ENCODE measurements at places on chromosomes 3 and 15.

DNA sequence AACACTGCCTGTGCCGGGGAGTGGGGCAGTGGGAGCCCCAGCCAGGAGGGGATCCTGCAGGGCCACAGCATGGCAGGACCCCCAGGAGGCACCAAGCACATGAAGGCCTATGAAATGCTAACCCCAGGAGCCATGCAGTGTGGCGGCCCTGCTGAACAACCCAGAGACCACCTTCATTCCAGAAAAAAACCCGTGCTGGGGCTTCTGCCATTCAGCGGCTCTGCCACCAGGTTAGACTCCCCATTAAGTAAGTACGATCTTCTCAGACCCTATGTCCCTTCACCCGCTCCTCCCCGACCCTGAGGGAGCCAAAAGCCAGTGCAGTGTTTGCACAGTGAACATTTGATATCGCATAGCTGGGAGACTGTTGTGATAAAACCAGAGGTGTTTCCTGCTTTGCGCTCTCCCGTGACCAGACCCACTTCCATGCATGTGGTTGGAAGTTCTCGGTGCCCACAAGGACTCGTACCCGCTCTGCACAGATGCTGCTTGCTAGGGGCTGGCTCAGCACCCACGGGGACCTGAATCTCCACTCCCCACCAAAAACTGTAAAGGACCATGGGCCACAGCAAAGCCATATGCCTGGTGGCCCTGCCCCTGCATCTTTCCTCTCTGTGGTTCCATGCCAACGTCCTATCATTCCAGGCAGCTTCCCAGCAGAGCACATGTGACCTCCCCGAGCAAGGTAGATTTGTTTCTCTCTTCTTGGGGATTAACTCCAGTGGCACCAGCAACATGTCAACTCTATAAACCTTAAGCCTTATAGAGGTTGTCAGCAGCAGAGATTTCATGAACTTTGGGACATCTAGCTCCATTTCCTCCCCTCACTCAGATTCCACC is 5.3 kb downstream of the PLA2G4D start:
- DNase-seq, result peak; percentile 30

- DNase-seq, result no peak
These were observed 11.5 kb upstream of the TFG start for GRCh38 chr3:100697723-100698285.

GRCh38 chr3:8776406-8776805 is 7.0 kb upstream of the OXTR start:
- no peak for DNase-seq

GRCh38 chr3:72255191-72255590 is 470.2 kb upstream of the PROK2 start:
- DNase-seq, result peak; percentile 53

- no peak for DNase-seq
These were observed 383.0 kb upstream of the RARB start for GRCh38 chr3:25044762-25045710.

DNA sequence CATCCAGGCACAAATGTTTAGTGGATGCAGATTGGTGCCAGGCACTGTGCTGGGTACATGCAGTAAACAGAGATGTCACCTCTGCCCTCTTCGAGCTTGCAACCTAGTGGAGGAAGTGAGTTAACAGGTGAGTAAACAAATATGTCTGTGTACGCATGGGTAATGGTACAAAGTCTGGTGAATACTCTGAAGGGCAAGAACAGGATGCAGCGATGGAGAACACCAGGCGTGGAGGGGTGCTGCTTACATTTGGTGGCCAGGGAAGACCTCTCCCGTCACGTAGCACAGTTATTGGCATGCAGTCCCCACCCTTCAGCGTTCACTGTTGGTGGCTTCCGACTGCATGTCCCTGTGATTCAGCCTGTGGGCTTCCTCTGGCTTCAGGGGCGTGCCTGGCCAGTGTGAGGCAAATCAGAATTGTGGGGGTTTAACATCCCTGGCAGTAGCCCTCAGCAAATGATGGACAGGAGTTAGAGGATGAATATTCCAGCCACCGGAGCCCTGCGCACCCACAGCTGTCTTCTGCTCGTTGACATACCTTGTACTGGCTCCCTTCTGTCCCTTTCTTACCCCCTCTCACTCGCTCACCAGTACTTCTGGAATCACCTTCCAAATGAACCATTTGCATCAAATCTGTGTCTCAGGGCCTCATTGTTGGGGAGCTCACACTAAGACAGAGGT is 9.1 kb upstream of the HDAC11 start:
- DNase-seq, result no peak

- DNase-seq, result no peak
These were observed 8.2 kb upstream of the PAQR5 start for GRCh38 chr15:69290346-69291164.

DNA sequence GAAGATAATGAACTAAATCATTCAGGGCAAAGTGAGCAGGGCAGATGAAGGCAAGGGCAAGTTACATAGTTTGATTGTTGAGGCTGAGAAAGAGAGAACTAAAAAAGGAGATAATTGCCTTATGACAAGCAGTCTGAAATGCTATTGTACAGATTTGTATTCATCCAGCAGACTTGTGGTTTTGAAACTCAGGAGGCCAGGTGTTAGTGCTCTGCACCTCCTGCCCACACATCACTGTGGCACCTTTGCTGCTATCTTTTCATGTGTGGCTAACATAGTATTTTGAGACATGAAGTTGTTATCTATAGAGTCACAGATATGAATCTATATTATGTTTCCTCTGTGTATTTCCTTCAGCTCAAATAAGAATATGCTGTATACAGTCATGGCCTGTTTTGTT is 24.3 kb upstream of the SUCLG2 start:
- peak; percentile 40 for DNase-seq

DNA sequence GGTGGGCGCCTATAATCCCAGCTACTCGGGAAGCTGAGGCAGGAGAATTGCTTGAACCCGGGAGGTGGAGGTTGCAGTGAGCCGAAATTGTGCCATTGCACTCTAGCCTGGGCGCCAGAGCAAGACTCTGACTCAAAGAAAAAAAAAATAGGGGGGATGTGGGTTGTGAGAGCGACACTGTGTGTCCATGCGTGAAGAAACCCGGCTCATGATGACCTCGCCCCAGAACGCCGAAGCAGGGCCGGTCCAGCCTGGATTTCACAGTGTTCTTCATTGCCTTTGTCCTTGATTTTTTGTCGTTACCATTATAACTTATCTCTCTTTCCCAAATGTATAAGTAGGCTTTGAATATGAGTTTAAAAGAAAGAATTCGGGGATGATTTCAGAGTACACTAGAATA is 128.7 kb downstream of the PGPEP1L start:
- no peak for DNase-seq

- no peak for DNase-seq
These were observed 14.9 kb upstream of the C3orf22 start for GRCh38 chr3:126573492-126574117.

GRCh38 chr3:67401921-67402320 is 252.5 kb downstream of the SUCLG2 start:
- DNase-seq, result no peak

DNA sequence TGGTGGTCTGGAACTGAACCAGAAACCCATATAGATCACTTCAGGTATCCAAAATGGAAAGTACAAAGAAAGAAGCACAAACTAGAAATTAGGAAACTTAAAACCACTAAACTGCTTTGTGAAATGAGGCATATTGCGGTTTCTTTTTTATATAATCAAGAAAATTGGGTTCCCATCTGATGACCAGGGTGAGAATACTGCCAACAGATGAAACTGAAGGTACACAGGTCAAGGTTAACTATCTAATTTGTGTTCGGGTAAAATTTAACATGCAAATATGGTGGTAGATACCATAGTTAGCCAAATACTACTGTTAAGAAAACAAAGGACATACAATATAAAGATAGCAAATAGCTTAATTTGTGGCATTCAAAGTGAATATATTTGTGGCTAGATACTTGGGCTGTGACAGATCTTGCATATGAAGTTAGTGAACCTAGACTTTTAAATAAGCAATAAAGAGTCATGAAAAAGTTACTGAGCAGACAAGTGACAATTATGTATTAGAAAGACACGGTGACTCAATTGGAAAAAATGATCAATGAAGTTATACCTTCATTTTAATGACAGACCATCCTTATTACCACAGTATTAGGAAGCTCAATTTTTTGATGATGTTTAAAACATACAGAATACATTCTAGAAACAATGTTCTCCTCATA is 127.4 kb downstream of the NR2E3 start:
- DNase-seq, result no peak

DNA sequence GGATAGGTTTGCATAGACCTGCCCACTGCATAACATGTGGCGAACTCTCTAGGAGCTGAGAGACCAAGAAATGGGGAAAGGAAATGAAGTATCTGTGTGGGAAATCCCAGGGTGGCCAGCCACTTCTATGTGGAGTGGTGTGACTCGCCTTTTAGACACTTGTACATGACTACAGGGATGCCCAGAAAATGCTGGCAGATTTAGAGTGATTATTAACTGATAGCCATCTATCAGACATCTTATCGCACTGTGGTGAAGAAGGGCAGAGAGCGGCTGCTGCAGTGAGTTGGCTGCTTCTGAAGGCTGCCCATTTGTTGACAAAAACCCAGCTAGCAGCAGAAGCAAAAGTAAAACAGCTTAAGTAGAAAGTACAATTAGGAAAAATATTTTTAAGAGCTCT is 18.1 kb upstream of the STAC start:
- DNase-seq, result no peak

Measured in NCI-H1417 (cell line).